ENCODE measurements at places on chromosomes 11 and 22. TPM values are rescaled to one million over a fixed set of nuclear protein-coding genes. Genes with fewer than 3 reads are reported as not detected.

- DNase-seq: peak; percentile 88
Measured at GRCh38 chr22:29811377-29811776, 26.7 kb downstream of the ASCC2 start.

DNA sequence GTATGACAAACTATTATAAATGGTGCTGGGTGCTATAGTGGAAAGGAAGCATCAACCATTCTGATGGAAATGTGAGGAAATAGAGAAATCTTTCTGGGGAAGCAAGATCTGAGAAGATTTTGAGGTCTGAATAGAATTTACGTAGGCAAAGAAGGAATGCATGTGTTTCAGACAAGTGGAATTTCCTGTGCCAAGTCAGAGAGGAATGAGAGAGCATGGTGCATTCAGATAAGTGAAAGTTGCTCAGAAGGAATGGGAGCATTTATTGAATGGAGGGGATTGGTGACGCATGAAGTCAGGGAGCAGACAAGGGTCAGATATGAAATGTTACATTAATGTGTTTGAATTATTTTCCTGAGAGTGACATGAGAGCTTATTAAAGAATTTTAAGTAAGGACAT is 725.5 kb downstream of the METTL15 start:
- no peak for DNase-seq

- peak; percentile 64 for DNase-seq
Measured at GRCh38 chr11:127105593-127106541, 105.3 kb upstream of the KIRREL3 start.

GLYAT gene
- total RNA-seq: 270 TPM

DNA sequence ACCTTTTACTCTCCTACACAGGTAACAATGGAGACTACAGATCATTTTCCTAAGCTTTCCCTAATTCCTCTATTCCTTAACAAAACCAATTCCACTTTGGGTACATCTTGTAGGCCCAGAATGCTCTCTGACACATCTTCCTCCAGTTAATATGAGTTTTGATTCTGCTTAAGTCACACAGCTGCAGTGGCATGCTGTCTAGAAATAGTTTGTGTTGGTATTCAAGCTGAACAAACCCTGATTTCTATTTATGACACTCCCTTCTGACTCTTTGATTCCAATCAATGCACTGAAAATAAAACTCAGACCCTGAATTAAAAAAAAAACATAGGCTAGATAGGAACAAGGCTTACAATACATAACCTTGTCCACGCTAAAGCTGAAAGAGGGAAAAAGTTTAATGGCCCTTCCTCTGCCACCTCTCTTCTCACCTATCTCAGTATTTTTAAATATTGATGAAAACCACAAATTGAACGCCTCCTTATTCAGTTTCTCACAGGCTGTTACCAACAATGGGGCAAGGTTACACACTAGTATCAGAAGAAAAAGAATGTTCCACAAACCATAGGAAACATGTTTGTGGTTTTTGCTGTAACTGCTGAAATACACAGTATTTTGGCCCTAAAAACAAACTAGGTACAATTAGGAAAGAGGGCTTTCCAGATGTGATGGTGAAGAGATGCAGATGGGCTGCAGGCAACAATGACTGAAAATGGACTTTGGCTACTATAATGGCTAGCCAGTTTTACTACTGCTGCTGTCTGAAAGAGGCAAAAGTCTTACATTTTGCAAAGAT is 35.7 kb upstream of the GAB2 start:
- DNase-seq: no peak

DNA sequence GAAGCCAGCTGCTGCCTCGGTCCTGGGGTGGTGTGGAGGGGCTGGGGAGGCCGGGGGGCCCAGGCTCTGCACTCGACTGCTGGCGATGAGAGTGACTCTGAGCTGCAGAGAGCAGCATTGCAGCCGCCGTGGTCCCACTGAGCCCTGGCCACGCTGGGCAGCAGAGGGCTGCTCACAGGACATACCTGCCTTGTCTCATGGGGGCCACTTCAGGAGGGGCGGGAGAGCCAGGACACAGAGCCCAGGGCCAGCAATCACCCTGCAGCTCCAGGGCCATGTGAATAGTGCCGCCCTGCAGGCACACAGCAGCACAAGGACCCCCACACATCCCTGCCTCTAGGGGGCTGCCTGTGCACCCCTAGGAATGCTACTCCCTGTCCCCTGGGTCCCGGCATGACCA is 147.0 kb downstream of the CRYBB2 start:
- DNase-seq: no peak

OR4D5 gene
- total RNA-seq: not detected

DNA sequence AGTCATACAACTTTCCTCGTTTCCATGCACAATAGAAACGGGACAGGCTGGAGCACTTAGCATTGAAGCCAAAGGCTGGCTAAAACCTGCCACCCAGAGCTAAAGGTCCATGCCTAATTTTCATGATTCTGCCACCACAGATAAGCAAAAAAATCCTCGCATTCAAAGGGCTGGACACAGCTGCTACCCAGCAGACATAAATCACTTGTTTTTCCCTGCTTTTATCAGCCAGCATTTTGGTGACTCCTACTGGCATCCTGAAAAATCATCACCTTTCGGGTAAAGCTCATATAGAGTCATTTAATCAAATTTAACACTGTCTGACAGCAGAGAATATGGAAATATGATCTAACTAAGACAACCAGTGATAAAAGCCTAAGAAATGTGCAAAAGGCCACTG is 37.9 kb downstream of the ALG9 start:
- DNase-seq: peak; percentile 52

PPP6R2 gene
- 65.4 TPM for total RNA-seq

DNA sequence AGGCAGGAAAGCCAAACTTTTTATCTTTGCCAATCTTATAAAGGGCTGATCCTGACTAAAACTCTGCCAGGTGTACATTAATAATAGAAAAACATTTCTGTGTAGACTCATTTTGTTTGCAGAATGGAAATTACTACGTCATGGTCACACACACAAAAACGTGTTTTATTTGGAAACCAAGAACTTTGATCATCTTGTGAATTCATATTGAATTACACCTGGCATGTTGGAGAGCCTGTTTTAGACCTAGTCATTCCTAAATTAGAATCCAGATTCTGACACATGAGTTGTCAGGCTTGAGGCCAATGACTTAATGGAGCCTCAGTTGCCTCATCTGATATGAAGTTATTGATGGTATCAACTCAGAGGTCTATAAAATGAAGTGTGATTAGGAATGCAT is 235.6 kb upstream of the TENM4 start:
- DNase-seq: no peak

MRGPRX4 gene
- total RNA-seq: not detected
